ENCODE measurements at places on chromosomes 4 and X.
A peak's percentile ranks its signal among the peaks of the same experiment; 100 is the strongest.

- DNase-seq, result no peak
These were observed 39.8 kb upstream of the RBM47 start for GRCh38 chr4:40669504-40669903.

DNA sequence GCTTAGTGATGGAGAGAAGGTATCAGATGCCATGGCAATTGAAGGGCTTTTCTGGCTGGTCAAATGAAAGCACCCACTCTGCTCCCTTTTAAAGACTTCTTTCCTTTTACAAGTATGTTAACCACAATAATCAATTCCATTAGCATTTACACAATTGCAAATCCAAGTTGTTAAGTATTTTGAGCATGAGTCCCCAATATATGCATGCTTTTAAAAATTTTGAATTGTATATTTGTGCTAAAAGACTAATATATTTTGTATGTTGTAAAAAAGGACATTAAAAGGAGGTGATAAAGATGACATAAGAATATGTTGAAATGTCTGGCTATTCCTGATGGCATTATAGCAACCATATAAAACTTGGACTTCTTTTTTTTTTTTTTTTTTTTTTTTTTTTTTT, 639.9 kb upstream of the CPEB2 start:
- no peak for DNase-seq

- DNase-seq, result no peak
These were observed 74.1 kb upstream of the UCP1 start for GRCh38 chr4:140642674-140643437.

- DNase-seq, result no peak
These were observed 127.1 kb downstream of the ATRX start for GRCh38 chrX:77658886-77659285.

GRCh38 chr4:45241976-45242375, 515.6 kb upstream of the GNPDA2 start:
- no peak for DNase-seq

DNA sequence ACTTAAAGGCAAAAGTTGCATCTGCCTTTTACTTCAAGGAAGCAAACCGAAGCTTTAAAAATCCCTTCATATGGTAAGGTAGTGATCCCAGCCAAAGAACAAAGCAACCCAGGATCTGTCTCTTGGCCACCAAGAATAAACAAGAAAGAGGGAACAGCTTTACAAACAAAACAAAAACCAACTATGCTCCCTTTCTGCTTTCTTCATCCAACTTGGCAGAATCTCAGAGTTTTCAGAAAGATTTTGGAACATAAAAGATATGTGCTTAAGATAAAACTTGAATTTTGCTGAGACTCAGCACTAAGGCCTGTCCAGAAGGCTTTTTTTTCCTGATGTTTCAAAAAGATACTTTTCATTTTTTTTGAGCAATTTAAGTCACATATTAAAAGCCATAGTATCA, 94.0 kb downstream of the COL4A6 start:
- no peak for DNase-seq

GRCh38 chr4:61231421-61231820, 31.3 kb downstream of the ADGRL3 start:
- DNase-seq, result no peak

- no peak for DNase-seq
These were observed 71.0 kb upstream of the OTUD4 start for GRCh38 chr4:145251391-145251790.

GRCh38 chr4:184825141-184825895, 450 bp downstream of the ACSL1 start:
- peak; percentile 29 for DNase-seq

- no peak for DNase-seq
These were observed 109.9 kb downstream of the AFF2 start for GRCh38 chrX:148610328-148610698.

GRCh38 chrX:3263681-3264126, 82.7 kb downstream of the MXRA5 start:
- no peak for DNase-seq
